ENCODE measurements at places on chromosomes 16 and 17. TPM values are rescaled to one million over a fixed set of nuclear protein-coding genes. Genes with fewer than 3 reads are reported as not detected.

DNA sequence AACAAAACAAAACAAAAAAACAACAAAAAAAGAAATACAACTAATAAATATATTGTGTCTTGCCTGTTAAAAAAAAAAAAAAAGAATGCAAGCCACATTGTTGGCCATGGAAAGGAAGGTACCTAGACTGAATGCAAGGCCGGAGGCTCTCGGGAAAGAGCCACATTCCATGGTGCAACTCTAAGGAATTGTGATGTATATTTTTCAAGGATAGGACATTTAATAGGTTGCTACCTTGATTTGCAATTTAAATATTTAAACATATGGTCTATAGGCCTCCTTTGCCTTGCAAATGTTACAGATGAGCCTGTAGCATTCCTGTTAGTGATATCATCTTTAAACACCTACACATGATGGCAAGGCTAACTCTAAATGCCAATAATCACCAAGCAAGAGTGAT, 650.9 kb downstream of the TOX3 start:
- no peaks in the 10 kb centered on the region for H3K27me3 ChIP-seq
- H3K27ac ChIP-seq, result no peak overlapping the region
- no peaks in the 10 kb centered on the region for H3K4me1 ChIP-seq
- H3K36me3 ChIP-seq, result no peaks in the 10 kb centered on the region
- H3K4me3 ChIP-seq, result no peak overlapping the region

GRCh38 chr16:80720804-80721371, 83.5 kb downstream of the CDYL2 start:
- no peaks in the 10 kb centered on the region for H3K4me1 ChIP-seq
- no peaks in the 10 kb centered on the region for H3K36me3 ChIP-seq
- no peak overlapping the region for H3K4me3 ChIP-seq

DNA sequence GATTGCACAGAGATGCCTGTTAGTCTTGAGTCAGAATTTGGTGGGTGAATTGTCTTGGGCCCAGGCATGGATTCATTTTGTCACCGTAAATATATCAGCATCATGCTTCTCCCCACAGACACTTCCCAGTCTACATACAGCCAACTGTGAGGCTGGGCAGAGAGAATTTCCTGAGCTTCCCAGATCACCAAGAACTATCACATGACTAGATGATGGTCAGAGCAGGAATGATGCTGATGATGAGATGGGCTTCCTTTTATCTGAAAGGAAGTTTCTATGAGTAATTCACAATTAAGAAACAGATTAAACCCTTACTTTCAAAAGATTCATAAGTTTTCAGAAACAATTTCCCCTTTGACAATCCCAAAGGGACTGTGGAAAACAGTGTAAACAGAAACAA, 323 bp upstream of the KRTAP9-9 start:
- no peaks in the 10 kb centered on the region for H3K36me3 ChIP-seq
- no peak overlapping the region for H3K27ac ChIP-seq
- no peak for DNase-seq

- no peaks in the 10 kb centered on the region for H3K4me1 ChIP-seq
- H3K4me3 ChIP-seq, result no peak overlapping the region
- no peaks in the 10 kb centered on the region for H3K27me3 ChIP-seq
- DNase-seq, result no peak
These were observed 6.5 kb downstream of the PRSS27 start for GRCh38 chr16:2713523-2713922.

- no peaks in the 10 kb centered on the region for H3K4me1 ChIP-seq
- H3K27me3 ChIP-seq, result no peaks in the 10 kb centered on the region
- no peak for DNase-seq
- no peak overlapping the region for H3K4me3 ChIP-seq
- peaks cover 70% of the 10 kb centered on the region for H3K36me3 ChIP-seq
These were observed 6.6 kb upstream of the MIF4GD start for GRCh38 chr17:75277664-75278071.

DNA sequence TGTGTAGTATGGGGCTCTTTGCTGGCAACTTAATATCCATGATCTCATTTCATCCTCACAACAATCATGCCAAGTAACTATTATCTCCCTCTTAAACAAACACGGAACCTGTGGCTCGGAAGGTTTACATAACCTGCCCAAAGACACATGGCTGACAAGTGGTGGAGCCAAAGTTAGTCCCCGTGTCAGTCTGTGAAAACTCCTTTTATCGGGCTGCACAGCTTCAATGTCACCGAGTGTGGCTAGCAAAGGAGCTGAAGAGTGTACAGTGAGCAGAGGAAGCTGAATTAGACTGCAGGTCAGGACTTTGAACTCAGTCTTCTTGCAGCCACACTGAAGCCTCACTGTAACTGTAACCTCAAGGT, 80.3 kb downstream of the PARN start:
- peaks cover 16% of the 10 kb centered on the region for H3K4me1 ChIP-seq
- peak overlapping the region; percentile 26 for H3K27ac ChIP-seq
- H3K36me3 ChIP-seq, result peaks cover 38% of the 10 kb centered on the region

DNA sequence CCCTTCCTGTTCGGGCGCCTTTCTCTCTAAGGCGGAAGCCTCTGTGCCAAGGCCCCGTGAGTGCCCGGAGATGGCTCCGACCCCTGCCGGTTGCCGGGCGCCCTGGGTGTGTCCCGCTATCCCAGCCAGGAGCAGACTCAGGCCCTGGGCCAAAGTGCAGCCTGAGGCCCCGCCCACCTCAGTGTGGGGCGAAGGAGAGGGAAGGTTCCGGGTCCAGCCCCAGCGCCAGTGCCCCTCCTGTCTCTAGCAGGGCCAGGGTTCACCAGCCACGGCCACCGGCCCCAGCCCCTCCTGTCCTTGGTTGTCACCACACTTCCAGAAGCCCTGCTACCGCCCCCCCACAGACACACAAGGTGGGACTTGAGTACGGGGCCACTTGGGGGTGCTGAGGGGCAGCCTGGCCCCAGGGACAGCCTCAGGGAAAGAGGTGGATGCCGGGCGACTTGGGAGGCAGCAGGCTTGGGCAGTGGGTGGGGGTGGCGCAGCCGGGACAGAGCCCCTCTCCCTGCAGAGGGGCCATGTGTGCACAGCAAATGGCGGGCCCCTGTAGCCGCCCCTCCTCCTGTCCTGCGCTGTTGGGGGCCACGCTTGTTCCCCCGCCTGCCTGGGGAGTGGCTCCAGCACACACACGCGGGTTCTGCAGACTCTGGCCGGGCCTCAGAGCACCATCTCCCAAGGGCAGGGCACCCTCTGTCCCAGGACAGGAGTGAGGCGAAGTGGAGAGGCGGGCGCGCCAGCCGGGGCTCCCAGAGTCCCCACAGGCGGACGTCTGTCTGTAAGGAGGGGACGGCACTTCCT, 6.0 kb downstream of the C1QTNF8 start:
- peaks cover 2% of the 10 kb centered on the region for H3K4me1 ChIP-seq
- DNase-seq, result peak; percentile 90
- H3K36me3 ChIP-seq, result no peaks in the 10 kb centered on the region
- peaks cover 34% of the 10 kb centered on the region for H3K27me3 ChIP-seq
- peak overlapping the region; percentile 58 for H3K27ac ChIP-seq
- H3K4me3 ChIP-seq, result peak overlapping the region; percentile 47

DNA sequence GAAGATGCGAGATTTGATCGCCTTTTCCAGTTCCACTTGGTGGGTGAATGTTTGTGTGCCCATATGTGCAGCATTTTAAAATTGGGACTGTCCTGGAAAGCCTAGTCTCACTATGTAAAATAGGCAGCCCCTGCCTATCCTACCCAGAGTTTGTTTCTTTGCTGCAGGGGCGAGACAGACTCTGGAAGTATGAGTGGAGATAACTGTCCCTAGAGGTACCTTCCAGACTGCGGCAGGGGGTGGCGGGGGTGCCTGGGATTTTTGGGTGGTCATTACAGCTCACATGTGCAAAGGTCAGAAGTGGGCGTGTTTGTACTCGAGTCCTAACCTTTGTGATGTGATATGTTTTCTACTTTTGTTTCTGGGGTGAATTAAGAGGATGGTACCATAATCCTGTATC, 36.6 kb downstream of the MPRIP start:
- peaks cover 44% of the 10 kb centered on the region for H3K36me3 ChIP-seq
- no peak overlapping the region for H3K4me3 ChIP-seq
- peaks cover 73% of the 10 kb centered on the region for H3K4me1 ChIP-seq
- H3K27me3 ChIP-seq, result no peaks in the 10 kb centered on the region

DNA sequence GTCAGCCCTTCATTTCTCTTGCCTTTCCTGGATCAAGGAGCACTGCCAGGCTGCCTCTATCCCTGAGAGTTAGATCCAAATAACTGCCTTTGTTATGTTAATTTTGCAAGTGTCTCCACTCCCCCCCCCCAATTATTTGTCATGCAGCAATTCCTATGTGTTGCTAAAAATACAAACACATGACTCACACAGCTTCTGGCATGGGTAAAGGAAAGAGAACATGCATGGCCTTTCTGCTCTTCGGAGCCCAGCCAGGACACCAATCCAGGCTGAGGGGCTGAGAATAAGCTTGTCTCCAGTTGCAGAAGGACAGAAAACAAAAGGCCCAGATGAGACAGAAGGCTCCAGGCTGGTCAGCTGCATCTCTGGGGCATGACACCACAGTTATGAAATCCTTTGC, 148.0 kb upstream of the TNRC6C start:
- peak overlapping the region; percentile 63 for H3K27ac ChIP-seq
- no peak overlapping the region for H3K4me3 ChIP-seq
- peaks cover 16% of the 10 kb centered on the region for H3K4me1 ChIP-seq

DNA sequence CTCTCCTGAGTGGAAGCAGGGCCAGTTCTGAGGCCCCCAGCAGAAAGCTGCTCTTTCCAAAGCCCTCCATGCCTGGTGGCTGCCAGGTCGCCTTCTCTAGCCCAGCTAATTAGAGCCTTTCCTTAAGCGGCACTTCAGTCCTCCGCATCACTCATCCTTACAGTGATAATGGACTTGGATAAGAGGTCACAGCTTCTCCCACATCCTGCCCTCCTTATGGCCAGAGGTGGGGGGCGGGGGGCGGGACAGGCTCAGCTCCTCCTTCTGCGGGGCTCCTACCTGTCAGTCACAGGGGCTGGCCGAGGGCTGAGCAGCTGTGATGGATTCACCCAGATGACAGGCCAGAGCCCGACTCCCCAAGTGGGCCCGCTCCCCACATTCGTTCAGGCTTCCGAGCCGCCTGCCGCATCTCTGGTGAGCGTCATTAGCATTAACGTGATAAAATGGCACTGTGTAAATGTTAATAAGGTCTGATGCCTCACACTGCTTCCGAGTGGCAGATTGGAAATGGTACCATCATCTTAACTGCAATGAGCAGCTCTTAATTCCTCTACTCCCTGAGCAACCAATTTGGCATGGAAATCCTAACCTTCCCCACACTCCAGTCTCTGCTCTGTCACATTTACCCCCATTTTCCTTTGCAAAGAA, 41.3 kb downstream of the GRIN2C start:
- no peaks in the 10 kb centered on the region for H3K4me1 ChIP-seq
- no peaks in the 10 kb centered on the region for H3K27me3 ChIP-seq
- no peak for DNase-seq
- H3K27ac ChIP-seq, result no peak overlapping the region

DNA sequence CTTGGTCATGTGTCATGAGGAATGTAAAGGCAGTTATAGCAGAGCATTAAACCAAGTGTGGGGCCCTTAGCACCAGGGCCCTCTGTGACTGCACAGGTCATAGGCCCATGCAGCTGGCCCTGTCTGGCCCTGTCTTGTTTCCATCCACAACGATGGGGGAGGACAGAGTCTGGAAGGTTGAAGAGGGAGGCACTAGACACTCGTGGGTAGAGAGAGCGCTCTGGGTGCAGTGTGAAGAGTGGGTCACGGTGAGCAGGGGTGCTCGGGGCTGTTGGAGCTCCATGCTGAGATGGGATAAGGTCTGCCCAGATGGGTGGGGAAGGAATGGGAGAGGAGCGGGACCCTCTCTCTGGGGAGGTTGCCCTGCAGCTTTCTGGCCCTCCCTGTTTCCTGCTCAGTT, 12.8 kb upstream of the KSR1 start:
- no peaks in the 10 kb centered on the region for H3K27me3 ChIP-seq
- no peak overlapping the region for H3K4me3 ChIP-seq
- no peaks in the 10 kb centered on the region for H3K36me3 ChIP-seq
- H3K4me1 ChIP-seq, result no peaks in the 10 kb centered on the region
- DNase-seq, result no peak

- DNase-seq, result no peak
- H3K4me1 ChIP-seq, result no peaks in the 10 kb centered on the region
- peaks cover 3% of the 10 kb centered on the region for H3K36me3 ChIP-seq
- no peak overlapping the region for H3K27ac ChIP-seq
- H3K4me3 ChIP-seq, result no peak overlapping the region
- no peaks in the 10 kb centered on the region for H3K27me3 ChIP-seq
These were observed 69.8 kb downstream of the MRTFB start for GRCh38 chr16:14140923-14141322.

- no peaks in the 10 kb centered on the region for H3K4me1 ChIP-seq
- H3K4me3 ChIP-seq, result no peak overlapping the region
- H3K27ac ChIP-seq, result no peak overlapping the region
- DNase-seq, result no peak
- H3K27me3 ChIP-seq, result no peaks in the 10 kb centered on the region
- no peaks in the 10 kb centered on the region for H3K36me3 ChIP-seq
These were observed 303.8 kb downstream of the HS3ST3B1 start for GRCh38 chr17:14604591-14605266.

The PRSS8 gene
- 0.22 TPM for polyA plus RNA-seq

The RND2 gene
- polyA plus RNA-seq, result 0.04 TPM

The MT4 gene
- polyA plus RNA-seq, result not detected

The OTOA gene
- 0.04 TPM for polyA plus RNA-seq

The CCR7 gene
- 0.09 TPM for polyA plus RNA-seq

The OR4D1 gene
- polyA plus RNA-seq, result 0.03 TPM

The CRHR1 gene
- polyA plus RNA-seq, result 0.09 TPM

Data from psoas muscle (tissue), 8 donors.